Neural progenitor cell (in vitro differentiated cells): ENCODE measurements at places on chromosomes 3 and 15. TPM values are rescaled to one million over a fixed set of nuclear protein-coding genes. Genes with fewer than 3 reads are reported as not detected.

The LIPH gene
- 0.03 TPM in 1 of 2 replicates, not detected in the other for total RNA-seq

The BOC gene
- total RNA-seq, result 35.2 and 57.3 TPM in 2 replicates

DNA sequence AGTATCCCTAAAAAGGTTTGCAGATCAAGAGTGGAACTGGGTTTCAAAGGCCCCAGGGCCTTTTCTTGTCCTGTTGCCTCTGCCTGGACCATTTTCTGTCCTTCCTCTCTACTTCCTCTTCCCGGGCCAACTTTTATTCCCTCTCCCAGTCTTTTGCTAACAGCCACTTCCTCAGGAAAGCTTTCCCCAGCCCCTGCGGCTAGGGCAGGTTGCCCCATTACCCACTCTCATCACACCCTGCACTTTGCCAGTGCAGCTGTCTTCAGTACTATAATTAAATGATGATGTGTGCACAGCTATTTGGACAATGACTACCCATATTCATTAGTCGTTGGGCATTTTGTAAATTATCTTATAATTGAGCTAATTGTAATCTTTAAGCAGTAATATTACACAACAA lies 150.5 kb upstream of the THBS1 start:
- H3K4me1 ChIP-seq, result peaks cover 6% of the 10 kb centered on the region
- no peak overlapping the region for H3K4me3 ChIP-seq
- H3K27ac ChIP-seq, result no peak overlapping the region
- H3K27me3 ChIP-seq, result no peaks in the 10 kb centered on the region

- H3K27ac ChIP-seq, result no peak overlapping the region
- H3K4me1 ChIP-seq, result peaks cover 9% of the 10 kb centered on the region
- DNase-seq, result peak; percentile 41
- H3K27me3 ChIP-seq, result no peaks in the 10 kb centered on the region
- no peaks in the 10 kb centered on the region for H3K36me3 ChIP-seq
Measured at GRCh38 chr3:178768072-178768864, 232.0 kb downstream of the KCNMB2 start.

GRCh38 chr3:73484656-73485248 lies 140.0 kb downstream of the PDZRN3 start:
- no peaks in the 10 kb centered on the region for H3K27me3 ChIP-seq
- DNase-seq, result no peak
- no peak overlapping the region for H3K27ac ChIP-seq

GRCh38 chr3:123552095-123552714 lies 32.6 kb downstream of the HACD2 start:
- H3K27me3 ChIP-seq, result no peaks in the 10 kb centered on the region
- peak; percentile 22 for DNase-seq
- H3K4me3 ChIP-seq, result no peak overlapping the region
- peaks cover 6% of the 10 kb centered on the region for H3K36me3 ChIP-seq
